Ovary (tissue), 10 donors: ENCODE measurements at places on chromosomes 2 and 18.

DNA sequence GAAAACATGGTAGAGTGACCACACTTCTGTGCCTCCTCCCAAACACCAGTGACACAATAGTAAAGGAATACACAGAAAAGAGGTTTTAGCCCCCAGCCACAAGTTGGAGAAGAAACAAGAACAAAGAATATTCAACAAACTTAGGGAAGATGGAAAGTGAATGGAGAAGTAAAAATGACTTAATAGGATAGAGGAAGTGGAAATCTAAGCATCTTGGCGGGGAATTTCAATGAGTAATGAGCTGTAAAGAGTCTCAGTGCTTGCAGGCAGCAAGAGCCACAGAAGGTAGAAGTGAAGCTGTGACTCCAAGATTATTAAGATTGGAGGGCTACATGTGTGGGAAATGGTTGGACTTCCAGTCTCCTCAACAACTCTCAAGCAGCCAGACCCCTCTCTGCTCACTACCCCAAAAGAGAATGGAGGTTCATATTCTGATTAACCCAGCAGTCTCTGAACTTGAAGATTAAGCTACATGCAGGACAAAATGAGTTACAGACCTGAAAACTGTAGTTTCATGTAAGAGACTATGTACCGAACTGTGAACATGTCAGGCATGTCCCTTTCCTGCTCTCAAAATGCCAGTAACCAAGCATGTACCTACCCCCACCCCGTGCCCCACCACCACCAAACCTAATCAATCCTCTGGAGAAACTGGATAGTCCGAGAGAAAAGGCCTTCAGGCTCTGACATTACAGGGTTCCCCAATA lies 16.9 kb upstream of the HNRNPLL start:
- no peak for DNase-seq

DNA sequence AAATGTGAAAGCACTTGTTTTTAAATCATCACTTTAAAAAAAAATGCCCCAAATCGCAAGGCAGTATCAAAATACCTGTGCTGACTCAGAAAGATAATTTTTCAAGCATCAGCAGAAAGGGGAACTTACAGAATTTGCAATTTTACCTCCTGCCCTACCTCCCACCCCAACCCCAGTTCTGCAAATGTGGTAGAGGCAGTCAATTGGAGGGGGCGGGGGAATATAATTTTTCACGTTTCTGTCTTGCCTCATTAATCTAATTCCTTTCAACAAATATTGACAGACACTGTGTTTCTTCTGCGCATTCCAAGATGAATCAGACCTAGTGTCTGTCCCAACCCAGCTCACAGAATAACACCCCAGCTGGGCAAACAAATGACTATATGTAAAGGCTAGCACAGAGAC lies 76.8 kb downstream of the ALPK2 start:
- no peak for DNase-seq

DNA sequence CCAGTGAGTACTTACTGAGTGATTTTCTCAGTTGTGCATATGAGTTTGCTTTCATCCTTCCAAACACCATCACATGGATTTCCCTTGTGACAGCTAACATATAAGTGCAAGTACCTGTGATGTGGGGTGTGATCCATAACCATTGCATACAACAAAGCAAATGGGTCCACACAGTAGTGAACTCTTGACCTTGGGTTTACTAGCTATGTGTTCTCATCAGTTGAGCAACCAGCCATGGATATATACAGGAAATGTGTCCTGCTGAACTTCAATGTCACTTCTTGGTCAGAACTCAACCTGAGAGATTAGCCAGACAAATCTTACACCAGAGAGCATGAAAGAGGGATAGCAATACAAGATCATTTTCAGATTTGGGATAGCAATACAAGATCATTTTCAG lies 420.9 kb upstream of the KCNH7 start:
- no peak for DNase-seq

DNA sequence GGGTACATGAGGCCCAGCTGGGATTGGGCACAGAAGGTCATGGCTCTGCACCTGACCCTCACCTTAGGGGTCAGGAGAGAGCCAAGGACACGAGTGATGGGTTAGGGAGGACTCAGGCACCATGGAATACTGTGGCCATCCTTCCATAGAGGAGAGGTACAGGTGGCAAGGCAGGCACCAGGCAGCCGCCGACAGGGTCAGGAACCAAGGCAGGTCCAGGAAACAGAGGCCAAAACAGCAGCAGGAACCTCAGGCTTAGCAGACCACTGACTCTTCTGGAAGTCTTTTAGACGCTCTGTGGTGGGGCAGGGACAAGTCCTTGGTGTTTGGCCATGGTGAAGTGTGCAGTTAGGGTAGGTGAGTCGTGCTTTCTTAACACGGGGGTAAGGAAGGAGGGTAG lies 128.0 kb downstream of the NEDD4L start:
- no peak for DNase-seq

DNA sequence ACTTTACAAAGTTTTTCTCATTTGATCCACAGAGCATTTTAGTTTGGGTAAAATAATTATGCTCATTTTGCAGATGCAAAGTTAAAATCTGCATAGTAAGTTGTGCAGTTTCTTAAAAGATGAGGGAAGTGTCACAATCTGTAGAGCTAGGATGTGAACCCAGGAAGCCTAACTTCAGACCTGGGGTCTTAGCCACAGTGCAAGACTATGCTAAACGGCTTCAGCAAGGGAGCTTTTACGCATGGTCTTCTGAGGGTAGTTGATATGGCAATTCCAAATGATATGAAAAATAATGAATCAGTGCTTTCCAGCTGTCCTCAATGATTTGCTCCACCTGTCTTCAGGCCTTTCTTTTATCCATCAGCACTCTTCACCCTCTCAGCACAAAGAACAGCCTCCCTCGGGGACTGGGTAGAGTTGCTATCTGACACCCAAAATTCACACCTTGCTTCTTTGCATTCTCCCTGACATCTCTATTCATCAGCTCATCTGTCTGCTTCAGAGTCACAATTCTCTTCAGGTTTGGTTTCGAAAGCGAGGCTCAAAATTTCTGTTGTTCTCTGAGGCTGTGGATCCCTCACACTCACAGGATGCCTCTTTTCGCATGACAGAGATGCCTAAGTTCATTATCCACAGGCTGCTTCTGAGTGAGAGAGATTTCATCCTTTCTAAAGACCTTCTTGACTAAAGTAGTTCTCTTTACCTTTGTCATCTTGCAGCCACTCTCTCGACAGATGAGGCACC lies 302.5 kb downstream of the NRXN1 start:
- no peak for DNase-seq

DNA sequence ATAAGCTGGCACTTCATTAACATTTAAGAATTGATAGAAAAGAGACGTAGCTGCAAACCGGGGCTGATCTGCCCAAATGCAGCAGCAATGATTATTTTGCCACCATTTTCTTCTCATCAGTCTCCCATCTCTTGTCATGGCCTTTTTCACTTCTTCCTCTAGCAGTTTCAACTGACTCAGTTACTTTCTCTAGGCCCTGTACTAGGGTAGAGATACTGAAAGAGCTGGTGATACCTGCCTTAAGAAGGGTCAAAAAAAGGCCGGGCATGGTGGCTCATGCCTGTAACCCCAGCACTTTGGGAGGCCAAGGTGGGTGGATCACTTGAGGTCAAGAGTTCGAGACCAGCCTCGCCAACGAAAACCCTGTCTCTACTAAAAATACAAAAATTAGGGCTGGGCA lies 127.4 kb downstream of the LTBP1 start:
- DNase-seq: no peak

- no peak for DNase-seq
These were observed 33.4 kb downstream of the TTR start for GRCh38 chr18:31624892-31625640.

DNA sequence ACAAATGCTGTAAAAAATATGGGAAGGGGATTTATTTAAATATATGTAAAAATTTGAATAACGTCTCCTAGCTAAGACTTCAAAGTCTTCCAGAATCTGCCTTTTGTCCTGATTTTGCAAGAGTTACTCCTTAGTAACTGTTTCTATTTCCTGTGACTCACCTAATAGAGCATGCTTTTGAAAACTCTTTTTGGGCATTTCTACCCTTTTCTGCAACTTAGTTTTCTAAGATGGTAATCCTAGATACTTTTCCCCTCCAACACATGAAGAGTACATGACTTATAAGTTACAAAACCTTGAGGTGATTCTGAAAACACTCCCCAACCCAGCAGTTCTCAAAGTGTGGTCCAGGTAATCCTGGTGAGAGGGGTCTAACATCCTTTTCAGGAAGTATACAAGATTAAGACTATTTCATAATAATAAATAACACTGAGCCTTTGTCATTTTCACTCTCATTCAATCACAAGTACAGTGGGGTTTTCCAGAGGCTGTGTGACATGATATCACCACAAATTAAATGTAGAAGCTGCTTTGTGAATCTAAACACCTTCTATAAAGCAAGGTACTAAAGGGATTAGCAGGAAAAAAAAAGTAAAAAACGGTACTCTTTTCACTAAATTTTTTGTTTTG lies 31.9 kb downstream of the PPP4R3B start:
- DNase-seq: no peak

- DNase-seq: no peak
These were observed 41.3 kb downstream of the BCL2L11 start for GRCh38 chr2:111161971-111162370.

GRCh38 chr18:30862900-30863299 lies 179.6 kb downstream of the DSC3 start:
- DNase-seq: no peak

GRCh38 chr2:99403524-99403923 lies 66.3 kb downstream of the EIF5B start:
- no peak for DNase-seq

GRCh38 chr18:5238371-5238976 lies 41.4 kb upstream of the AKAIN1 start:
- peak; percentile 57 for DNase-seq

DNA sequence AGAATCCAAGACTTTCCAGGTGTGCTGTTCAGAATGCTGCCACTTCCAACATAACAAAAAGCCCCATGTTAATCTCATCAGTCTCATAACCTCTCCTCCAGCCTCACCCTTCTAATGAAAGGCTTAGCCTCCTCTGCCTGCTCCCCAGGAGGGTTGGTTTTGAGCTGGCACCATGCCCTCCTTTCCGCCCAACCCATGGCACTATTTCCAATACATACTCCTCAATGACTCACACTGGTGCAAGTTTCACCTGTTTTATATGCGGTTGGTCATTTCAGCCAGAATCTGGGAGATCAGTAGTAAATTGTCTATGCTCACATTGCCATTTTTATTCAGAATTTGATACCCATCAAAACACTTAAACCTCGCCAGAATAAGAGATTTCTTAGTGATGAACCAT lies 157.6 kb upstream of the NRP2 start:
- DNase-seq: no peak

DNA sequence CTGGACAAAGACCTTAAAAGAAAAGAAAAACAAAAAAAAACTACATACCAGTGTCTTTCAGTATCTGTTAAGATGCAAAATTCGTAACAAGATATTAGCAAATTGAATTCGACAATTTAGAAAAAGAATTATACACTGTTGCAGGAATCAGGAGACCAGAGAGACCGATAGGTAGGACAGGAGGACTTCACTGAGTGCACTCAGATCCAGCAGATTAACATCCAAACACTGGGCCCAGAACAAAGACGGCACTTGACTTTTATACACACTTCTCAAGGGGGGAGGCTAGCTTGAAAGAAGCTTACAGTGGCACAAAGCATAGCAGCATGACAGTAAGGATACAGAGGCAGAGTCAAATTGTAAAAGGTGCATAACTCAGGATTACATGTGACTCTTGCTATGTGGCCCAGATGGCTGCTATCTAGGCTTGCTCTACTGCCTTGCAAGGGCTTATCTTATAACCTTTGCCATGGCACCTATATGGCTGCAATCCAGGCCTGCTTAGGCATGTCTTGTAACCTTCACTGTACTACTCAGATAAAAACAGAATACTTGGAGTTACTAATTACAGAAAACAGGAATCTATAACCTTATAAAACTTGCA lies 507.3 kb upstream of the LRRTM4 start:
- no peak for DNase-seq

DNA sequence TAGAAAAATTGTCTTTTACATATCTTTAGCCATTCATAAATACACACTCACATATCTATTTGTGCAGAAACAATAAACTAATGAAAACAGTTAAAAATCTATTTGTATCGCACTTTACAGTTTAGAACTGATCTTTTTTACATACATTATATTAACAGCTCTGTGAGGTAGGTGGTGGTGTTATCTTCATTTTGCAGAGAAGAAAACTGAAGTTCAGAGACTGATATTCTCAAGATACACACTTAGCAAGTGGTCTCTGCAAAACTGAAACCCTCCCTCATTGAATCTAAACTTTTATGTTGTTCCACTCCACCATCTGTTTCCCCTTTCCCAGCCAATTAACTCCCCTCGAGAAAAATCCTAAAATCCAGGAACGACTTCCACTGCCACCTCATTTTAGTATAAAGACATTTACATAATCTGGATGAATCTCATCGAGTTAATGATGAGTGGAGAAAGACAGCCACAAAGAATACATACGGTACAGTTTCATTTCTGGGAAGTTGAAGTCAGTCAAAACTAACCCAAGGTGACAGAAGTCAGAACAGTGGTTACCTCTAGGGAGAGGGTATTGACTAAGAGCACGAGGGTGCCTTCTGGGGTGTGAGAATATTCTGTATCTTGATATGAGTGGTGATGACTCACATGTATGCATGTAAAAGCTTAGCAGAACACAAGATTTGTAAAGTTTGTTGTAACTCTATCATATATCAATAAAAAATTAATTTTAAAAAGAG lies 524.2 kb upstream of the TCF4 start:
- no peak for DNase-seq

GRCh38 chr2:196337208-196337953 lies 166.0 kb upstream of the STK17B start:
- DNase-seq: no peak

GRCh38 chr2:29448096-29448688 lies 333.0 kb downstream of the CLIP4 start:
- no peak for DNase-seq

GRCh38 chr2:208175840-208176153 lies 12.4 kb upstream of the CRYGA start:
- DNase-seq: no peak
